ENCODE measurements at places on chromosomes 3 and 15. TPM values are rescaled to one million over a fixed set of nuclear protein-coding genes. Genes with fewer than 3 reads are reported as not detected.
A peak's percentile ranks its signal among the peaks of the same experiment; 100 is the strongest.

DNA sequence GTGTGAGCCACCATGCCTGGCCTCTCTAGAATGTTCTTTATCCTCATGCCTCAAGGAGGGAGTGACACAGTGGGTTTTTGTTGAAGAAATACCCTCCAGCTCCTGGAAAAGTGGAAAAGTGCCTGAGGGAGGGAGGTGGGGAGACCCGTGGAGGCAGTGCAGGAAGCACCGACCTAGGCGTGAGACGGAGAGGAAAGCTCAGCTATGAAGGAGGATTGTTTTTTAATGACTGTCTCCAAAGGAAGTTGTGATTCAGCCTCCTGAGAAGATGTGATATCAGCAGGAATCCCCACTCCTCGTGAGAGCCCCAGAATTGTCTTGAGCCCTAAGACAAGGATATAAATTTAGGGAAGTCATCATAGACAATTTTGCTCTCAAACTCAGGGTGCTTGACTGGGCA lies 21.7 kb downstream of the RPLP1 start:
- DNase-seq, result peak; percentile 74

GRCh38 chr3:100775669-100776068 lies 66.4 kb downstream of the TFG start:
- peak; percentile 20 for DNase-seq

- DNase-seq, result no peak
These were observed 5.4 kb downstream of the ZBTB47 start for GRCh38 chr3:42658771-42659390.

FAM131A gene
- 9.7 TPM for total RNA-seq

MEGF11 gene
- total RNA-seq, result not detected

- no peak for DNase-seq
These were observed 70.4 kb downstream of the THSD4 start for GRCh38 chr15:71185706-71186105.

GRCh38 chr3:55487381-55488241 lies 505 bp upstream of the WNT5A start:
- DNase-seq, result peak; percentile 73

- no peak for DNase-seq
These were observed 11.3 kb downstream of the MED12L start for GRCh38 chr3:151096716-151097115.

- no peak for DNase-seq
These were observed 33.7 kb upstream of the ALCAM start for GRCh38 chr3:105332961-105333360.

All from IMR-90 (cell line).